Chondrocyte (in vitro differentiated cells): ENCODE measurements at places on chromosomes 6 and 20.
A peak's percentile ranks its signal among the peaks of the same experiment; 100 is the strongest.

- H3K4me3 ChIP-seq, result no peak overlapping the region
- DNase-seq, result no peak
- no peaks in the 10 kb centered on the region for H3K36me3 ChIP-seq
- peaks cover 19% of the 10 kb centered on the region for H3K27me3 ChIP-seq
- H3K27ac ChIP-seq, result no peak overlapping the region
- no peaks in the 10 kb centered on the region for H3K4me1 ChIP-seq
These were observed 44.4 kb upstream of the ENPP5 start for GRCh38 chr6:46215213-46215612.

DNA sequence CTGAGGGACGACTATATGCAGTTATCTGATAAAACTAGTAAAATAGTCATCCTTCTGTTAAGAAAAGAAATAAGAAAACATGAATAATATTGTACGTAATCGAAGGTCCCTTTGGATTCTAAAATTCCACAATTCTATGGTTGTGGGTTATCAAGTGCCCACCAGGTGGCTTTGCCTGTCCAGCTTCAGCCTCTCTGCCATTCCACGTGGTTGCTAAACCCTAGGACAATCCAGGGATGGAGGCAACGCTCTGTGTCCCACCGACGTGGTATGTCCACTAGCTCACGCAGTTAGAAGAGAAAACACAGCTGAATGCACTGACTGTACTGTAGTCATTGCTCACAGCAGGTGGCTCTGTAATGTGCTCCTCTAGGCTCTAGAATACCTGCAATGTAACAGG, 349.3 kb downstream of the FARS2 start:
- no peaks in the 10 kb centered on the region for H3K27me3 ChIP-seq
- H3K4me1 ChIP-seq, result no peaks in the 10 kb centered on the region
- no peak overlapping the region for H3K27ac ChIP-seq
- H3K36me3 ChIP-seq, result peaks cover 7% of the 10 kb centered on the region
- no peak overlapping the region for H3K4me3 ChIP-seq
- no peak for DNase-seq

DNA sequence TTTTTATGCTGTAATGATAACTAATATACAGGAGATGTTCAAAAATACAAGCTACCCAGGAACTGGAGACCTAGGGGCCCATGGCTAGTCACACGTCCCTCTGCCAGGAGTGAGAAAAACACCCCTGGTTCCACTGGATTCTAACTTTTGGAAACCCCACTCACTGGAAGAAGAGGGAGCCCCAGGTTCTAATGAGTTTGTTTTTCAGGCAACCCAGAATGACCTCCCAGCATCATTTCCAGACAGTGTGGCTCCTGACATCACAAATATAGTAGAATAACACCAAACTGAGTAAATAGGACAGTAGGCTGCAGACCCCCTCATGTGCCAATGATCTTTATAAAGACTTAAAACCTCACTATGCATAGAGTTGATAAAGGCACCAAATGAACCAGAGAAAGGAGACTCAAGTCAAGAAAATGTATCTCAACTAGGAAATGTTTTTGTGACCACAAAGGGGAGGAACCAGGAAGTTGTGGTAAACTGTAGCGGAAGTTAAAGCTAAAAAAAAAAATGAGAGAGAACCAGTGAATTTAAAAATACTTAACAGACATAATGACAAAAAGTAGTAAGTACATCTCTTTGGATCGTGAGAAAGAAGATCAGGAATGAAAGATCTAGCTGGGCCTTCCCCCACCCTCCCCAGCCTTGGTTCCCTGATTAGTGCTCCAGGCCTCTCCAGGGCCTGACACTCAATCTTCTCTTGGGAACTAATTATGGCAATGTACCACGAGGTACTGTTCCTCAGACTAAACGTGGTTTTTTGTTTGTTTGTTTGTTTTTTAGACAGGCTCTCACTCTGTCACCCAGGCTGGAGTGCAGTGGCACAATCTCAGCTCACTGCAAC, 19.8 kb downstream of the HLA-E start:
- peaks cover 3% of the 10 kb centered on the region for H3K27me3 ChIP-seq
- no peaks in the 10 kb centered on the region for H3K36me3 ChIP-seq
- H3K4me3 ChIP-seq, result no peak overlapping the region
- H3K27ac ChIP-seq, result peak overlapping the region; percentile 22
- H3K4me1 ChIP-seq, result no peaks in the 10 kb centered on the region

GRCh38 chr6:71737953-71738352, 148.4 kb upstream of the RIMS1 start:
- no peak overlapping the region for H3K4me3 ChIP-seq
- DNase-seq, result no peak
- peaks cover 10% of the 10 kb centered on the region for H3K4me1 ChIP-seq
- H3K27me3 ChIP-seq, result peaks cover 10% of the 10 kb centered on the region

DNA sequence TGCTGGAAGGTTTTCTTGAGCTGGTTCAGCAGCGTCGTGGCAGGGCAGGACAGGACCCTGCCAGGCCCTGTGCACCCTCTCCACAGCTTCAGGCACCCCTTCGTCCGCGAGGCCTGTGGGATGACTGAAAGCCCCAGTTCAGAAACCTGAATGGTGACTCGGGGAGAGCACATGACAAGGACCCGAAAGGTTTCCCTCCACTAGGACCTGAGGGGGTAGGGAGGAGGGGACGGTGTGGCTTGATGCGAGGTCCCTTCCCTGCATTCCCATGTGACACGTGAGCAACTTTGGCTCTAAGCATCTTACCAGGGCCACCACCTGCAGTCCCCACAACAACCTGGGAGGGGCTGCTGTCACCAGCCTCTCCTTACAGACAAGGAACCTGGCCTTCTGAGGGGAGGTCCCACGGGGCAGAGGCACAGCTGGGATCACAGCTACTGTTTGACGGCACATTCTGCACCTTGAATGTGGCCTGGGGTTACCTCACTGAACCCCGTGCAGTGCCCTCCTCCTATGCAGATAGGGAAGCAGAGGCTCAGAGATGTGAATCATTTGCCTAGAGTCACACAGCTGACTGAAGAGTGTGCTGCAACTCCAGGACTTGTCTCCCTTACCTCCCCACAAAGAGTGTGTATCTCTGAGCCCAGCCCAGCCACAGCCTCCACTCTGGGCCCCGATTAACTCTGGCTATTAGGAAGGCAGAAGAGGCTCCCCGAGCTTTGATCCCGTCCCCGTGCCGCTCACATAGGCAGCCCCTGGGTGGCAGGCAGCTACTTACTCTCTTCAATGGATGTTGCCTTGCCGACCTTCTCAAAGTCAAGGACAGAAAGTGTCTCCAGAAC, 84.6 kb downstream of the PTPN1 start:
- H3K36me3 ChIP-seq, result peaks cover 1% of the 10 kb centered on the region
- H3K27me3 ChIP-seq, result peaks cover 2% of the 10 kb centered on the region
- peaks cover 3% of the 10 kb centered on the region for H3K4me1 ChIP-seq
- H3K4me3 ChIP-seq, result no peak overlapping the region
- no peak overlapping the region for H3K27ac ChIP-seq
